Memory B cell (primary cell): ENCODE measurements at places on chromosomes 6 and 20.

- no peak for DNase-seq
Measured at GRCh38 chr20:38825901-38826625, 20.6 kb downstream of the PPP1R16B start.

DNA sequence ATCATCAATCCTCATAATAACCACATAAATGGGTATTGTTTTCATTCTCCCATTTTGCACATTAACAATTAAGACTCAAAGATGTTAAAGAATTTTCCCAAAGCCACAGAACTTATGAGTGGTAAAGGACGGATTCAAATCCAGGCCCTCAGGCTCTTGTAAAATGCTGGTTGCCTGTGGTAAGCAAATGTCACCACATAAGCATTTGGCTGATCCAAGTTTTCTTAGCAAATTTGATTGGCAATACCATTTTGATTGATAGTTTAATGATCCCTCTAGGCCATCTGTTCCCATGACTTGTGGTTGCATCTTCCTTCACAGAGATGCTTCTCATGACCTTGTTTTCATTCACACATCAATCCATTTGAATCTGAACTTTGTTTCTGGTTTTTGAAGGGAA is 252.0 kb upstream of the RIN2 start:
- no peak for DNase-seq

DNA sequence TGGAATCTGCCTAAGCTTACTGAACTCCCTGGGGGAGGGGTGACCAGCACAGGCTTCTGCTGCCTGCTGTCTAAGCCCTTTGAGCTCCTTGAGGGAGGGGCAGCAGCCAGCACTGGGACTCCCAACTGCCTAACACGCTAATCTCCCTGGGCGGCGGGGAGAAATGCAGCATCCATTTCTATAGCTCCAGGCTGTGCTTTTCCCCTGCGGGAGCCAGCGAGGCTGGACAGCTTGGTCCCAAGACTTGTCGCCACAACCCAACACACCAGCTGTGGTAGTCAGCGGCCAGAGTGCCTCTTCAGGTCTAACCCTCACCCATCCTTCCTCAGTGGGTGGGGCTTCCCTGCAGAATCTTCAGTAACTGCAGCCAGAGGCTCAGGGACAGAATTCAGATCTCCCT is 64.6 kb downstream of the VGLL2 start:
- no peak for DNase-seq

- DNase-seq = no peak
Measured at GRCh38 chr6:148747145-148747470, 278 bp downstream of the UST start.

- peak; percentile 44 for DNase-seq
Measured at GRCh38 chr6:73134588-73134987, 90.7 kb downstream of the KHDC1L start.

- no peak for DNase-seq
Measured at GRCh38 chr6:120282005-120282404, 932.4 kb upstream of the MAN1A1 start.

- no peak for DNase-seq
Measured at GRCh38 chr20:63847237-63848002, 13.9 kb upstream of the ABHD16B start.

GRCh38 chr6:42302411-42302810 is 84.8 kb upstream of the MRPS10 start:
- DNase-seq = no peak

- no peak for DNase-seq
Measured at GRCh38 chr6:154953644-154954043, 41.5 kb upstream of the TIAM2 start.

GRCh38 chr20:49518576-49518975 is 36.1 kb upstream of the KCNB1 start:
- no peak for DNase-seq

DNA sequence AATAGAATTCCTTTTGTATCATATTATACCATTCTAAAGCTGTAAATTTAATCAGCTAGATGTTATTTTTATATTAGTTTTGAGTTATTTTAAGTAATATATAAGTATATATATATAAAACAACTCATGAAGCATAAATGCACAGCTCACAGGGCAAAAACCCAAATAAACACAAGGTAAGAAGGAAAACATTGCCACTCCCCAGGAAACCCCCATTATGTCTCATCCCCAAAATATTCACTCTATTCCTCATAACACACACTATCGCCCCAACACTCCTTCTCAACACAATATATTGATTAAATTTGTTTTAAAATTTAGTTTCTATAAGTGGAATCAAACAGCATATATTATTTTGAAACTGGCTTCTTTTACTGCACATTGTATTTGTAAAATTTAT is 98.6 kb upstream of the FAM83B start:
- no peak for DNase-seq

- DNase-seq = no peak
Measured at GRCh38 chr6:139758209-139758611, 383.8 kb upstream of the CITED2 start.

- DNase-seq = no peak
Measured at GRCh38 chr6:105824732-105825131, 261.4 kb upstream of the PRDM1 start.

GRCh38 chr6:147262946-147263345 is 58.7 kb downstream of the STXBP5 start:
- DNase-seq = no peak

- no peak for DNase-seq
Measured at GRCh38 chr6:38722727-38723334, 7.7 kb downstream of the DNAH8 start.

DNA sequence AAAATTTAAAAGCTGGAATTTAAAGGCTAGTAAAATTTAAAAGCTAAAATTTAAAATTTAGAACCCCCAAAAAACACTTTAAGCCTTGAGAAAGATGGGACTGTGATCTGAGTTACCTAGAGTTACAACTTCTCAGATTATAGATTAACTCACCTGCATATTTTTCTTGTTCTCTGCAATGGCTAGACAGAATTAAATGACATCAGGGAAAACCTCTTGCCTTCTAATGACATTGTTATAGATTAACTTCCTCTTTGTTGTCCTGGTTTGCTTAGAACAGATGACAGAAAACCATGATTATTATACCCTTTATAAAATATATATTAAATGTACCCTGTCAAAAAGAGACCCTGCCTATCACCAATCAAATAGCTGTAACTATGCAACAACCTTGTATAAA is 56.4 kb downstream of the TRDN start:
- DNase-seq = no peak

DNA sequence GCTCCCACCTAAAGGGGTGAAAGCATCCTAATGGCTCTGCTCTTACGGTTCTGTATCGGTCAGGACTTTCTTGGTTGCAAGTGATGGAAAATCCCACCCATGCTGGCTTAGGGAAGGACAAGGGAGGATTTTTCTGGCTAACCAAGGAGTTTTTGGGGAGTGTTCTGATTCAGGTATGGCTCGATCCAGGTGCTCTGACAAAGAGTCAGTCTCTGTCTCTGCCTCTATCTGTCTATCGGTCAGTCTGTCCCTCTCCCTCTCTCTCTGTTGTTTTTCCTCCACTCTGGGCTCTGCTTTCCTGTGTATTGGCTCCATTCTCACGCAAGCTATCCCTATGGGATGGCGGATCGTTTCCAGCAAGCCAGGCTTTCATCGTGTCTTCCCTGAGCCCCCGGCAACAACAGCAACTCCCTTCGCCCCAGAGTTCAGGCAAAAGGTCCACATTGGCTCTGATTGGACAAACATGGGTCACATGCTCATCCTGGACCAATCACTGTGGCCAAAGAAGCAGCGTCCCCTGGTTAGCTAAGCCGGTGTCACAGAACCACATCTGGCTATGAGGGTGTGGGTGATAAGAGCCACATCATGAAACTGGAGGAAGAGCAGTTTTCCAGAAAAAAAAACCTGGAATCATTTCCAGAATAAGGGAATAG is 160.3 kb downstream of the BMP7 start:
- no peak for DNase-seq

GRCh38 chr6:170177772-170178560 is 112.9 kb downstream of the DLL1 start:
- peak; percentile 6 for DNase-seq
